Bladder microvascular endothelial cell (primary cell): ENCODE measurements at places on chromosomes 5 and 9. TPM values are rescaled to one million over a fixed set of nuclear protein-coding genes. Genes with fewer than 3 reads are reported as not detected.

Gene SAXO1
- total RNA-seq = under 0.01 TPM in 1 of 2 replicates, not detected in the other

Gene HAND1
- not detected in 2 replicates for total RNA-seq

Gene NSA2
- total RNA-seq = 59.3 and 75.6 TPM in 2 replicates

Gene HSPA4
- 55.2 and 139 TPM in 2 replicates for total RNA-seq

Gene ECSCR
- 281 and 350 TPM in 2 replicates for total RNA-seq

Gene MARVELD2
- 0.81 and 4.4 TPM in 2 replicates for total RNA-seq

Gene ECM2
- not detected in 2 replicates for total RNA-seq
